ENCODE measurements at places on chromosomes 13 and 19. TPM values are rescaled to one million over a fixed set of nuclear protein-coding genes. Genes with fewer than 3 reads are reported as not detected.
A peak's percentile ranks its signal among the peaks of the same experiment; 100 is the strongest.

- DNase-seq, result peak; percentile 100
Observed at GRCh38 chr19:32373585-32374295, 28.3 kb downstream of the ZNF507 start.

DNA sequence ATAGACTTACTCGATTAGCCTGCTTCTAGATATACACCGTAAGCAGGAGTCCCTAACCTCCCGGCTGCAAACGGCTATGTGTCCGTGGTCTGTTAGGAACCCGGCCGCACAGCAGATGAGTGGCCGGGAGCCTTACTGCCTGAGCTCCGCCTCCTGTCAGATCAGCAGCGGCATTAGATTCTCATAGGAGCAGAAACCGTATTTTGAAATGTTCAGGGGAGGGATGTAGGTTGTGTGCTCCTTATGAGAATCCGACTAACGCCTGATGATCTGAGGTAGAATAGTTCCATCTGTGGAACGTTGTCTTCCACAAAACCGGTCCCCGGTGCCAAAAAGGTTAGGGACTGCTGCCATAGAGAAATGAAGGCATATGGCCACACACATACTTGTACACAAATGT is 1491.9 kb downstream of the SLITRK5 start:
- no peak for DNase-seq

DNA sequence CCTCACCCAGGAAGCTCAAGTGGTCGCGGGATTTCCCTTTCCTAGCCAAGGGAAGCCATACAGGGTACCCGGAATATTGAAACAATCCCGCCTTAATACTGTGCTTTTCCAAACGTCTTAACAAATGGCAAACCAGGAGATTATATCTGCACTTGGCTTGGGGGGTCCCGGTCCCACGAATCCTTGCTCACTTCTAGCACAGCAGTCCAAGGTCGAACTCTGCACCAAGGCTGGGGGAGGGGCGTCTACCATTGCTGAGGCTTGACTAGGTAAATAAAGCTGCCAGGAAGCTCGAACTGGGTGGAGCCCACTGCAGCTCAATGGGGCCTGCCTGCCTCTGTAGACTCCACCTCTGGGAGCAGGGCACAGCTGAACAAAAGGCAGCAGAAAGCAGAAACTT is 1644.8 kb downstream of the PCDH9 start:
- no peak for DNase-seq

GRCh38 chr13:109989686-109990085 is 203.3 kb upstream of the IRS2 start:
- DNase-seq, result peak; percentile 25

DNA sequence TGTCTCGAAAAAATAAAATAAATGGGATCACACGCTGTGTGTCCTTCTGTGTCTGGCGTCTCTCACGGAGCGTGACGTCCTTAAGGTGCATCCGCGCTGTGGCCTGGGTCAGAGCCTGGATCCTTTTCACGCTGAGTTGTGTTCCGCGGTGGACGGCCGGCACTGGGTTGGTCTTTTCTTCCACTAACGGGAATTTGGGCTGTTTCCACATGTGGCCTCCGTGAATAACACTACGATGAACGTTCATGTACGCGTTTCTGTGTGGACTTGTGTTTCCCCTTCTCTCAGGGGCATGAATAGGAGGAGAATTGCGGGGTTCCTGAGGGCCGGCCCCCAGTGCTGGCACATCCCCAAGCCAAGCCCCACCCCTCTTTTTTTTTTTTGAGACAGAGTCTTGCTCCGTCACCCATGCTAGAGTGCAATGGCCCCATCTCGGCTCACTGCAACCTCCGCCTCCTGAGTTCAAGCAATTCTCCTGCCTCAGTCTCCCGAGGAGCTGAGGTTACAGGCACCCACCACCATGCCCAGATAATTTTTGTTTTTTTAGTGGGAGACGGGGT is 6.2 kb upstream of the PTBP1 start:
- no peak for DNase-seq

DNA sequence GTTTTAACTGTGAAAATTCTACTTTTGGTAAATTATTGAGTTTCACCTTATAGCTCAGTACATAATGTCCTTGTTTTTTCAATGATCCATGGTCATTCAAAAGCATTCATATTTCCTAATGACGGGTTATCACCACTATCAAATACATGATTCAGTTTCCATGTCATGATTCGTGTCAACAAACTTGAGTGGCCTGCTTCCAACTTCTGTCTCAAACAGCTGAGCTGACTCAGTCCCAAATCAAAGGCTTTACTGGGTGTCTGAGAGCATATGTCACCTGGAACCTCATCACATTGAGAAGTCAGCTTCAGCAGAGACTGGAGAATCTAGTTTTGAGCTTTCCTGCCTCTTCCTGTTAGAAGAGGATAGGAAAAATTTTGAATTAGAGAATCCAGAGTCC is 40.3 kb upstream of the SGCG start:
- DNase-seq, result no peak

GRCh38 chr13:26619358-26619757 is 61.9 kb downstream of the WASF3 start:
- DNase-seq, result peak; percentile 93

DNA sequence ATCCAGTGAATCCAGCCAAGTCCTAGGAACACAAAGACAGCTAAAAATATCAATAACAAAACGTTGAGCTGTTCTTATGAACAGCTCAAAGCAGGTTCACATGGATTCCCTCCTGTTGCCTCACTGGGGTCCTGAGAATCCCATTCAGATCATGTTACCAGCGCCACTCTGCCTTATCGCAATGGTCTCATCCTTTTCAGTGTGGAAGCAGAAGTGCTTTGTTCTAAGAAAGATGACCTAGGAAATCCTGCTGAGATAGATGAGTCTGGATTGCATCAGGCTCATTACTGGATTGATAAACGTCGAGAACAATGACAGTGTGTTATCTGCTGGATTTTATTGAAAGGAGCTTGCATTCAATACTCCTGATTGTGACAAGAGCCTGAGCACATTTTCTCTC is 87.0 kb downstream of the SLAIN1 start:
- DNase-seq, result no peak

- no peak for DNase-seq
Observed at GRCh38 chr13:24997367-24997967, 98.5 kb upstream of the PABPC3 start.

The PLIN5 gene
- not detected for total RNA-seq

The PDX1 gene
- total RNA-seq, result not detected

The CLEC17A gene
- 0.09 TPM for total RNA-seq

The LRRC4B gene
- total RNA-seq, result not detected

The SRRM5 gene
- 0.23 TPM for total RNA-seq
